Thoracic aorta (tissue), 2 donors: ENCODE measurements at places on chromosomes 4 and X. TPM values are rescaled to one million over a fixed set of nuclear protein-coding genes. Genes with fewer than 3 reads are reported as not detected.

- no peak overlapping the region for H3K27ac ChIP-seq
- no peaks in the 10 kb centered on the region for H3K4me1 ChIP-seq
- H3K27me3 ChIP-seq = no peaks in the 10 kb centered on the region
- H3K36me3 ChIP-seq = no peaks in the 10 kb centered on the region
- H3K4me3 ChIP-seq = no peak overlapping the region
Measured at GRCh38 chr4:166312166-166312565, 439.1 kb downstream of the TLL1 start.

DNA sequence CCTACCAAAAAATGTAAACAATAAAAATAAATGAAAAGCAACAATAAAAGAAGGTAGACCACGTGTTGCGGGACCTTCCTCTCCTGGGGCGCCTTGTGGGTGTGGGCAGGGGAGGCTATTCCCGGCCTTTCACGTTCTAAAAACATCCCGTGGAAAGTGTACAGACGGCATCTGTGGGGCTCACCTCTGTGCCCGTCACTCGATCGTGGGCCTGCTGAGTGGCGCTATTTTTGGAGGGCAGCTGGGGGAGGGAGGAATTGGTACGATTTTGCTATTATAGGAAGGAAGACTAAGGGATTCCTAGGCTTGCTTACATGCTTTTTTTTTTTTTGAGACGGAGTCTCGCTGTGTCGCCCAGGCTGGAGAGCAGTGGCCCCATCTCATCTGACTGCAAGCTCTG is 13.6 kb upstream of the PPP2R3B start:
- H3K27ac ChIP-seq = no peak overlapping the region
- H3K4me3 ChIP-seq = no peak overlapping the region
- H3K4me1 ChIP-seq = no peaks in the 10 kb centered on the region
- no peaks in the 10 kb centered on the region for H3K27me3 ChIP-seq
- no peak for DNase-seq

DNA sequence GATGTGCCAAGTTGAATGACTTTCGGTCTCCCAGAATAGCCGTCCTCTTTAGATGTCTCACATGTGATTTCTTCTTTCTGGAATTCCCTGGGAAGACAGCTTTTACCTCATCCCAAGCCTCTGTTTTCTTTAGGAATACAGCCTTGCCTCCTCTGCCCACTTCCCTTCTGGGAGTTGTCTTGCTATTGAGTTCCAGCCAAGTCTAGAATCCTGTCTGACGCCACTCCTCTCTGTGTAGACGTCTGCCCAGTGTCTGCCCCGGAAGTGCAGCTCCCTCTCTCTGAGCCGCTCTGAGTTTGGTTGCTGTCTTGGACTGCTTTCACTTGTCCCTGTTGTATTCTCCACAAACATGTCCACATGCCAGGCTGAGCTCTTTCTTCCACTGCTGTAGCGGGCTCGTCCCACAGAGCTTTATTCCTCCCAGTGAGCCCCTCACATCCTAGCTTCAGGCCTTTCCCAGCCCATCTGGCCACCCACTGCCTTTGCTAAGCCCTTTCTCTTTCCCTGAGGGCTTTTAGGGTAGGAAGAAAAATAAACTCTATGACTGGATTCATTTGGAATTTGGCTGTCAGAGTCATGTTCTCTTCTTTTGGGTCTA is 9.0 kb upstream of the IGFBP7 start:
- H3K36me3 ChIP-seq = no peaks in the 10 kb centered on the region
- peak overlapping the region; percentile 94 for H3K27ac ChIP-seq
- H3K4me1 ChIP-seq = peaks cover 2% of the 10 kb centered on the region
- no peaks in the 10 kb centered on the region for H3K27me3 ChIP-seq

DNA sequence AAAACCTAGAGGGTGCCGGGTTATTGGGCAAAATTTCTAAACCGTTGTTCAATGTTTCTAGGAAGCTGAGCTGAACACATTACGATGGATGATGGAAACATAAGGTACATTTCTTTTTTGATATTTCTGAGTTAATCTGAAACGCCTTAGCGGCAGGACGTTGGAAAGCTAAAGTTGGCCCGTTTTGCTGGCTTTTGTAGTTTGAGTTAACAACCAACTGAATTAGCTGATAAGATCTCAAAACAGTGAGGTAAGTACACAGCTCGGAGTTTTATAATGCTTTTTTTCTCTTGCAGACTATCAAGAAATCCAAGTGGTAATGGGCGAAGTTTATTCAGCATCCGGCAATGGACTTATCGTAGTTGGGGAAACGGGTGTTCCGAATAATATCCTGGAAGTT is 73.5 kb downstream of the PRSS12 start:
- H3K27me3 ChIP-seq = no peaks in the 10 kb centered on the region
- peak overlapping the region; percentile 85 for H3K4me3 ChIP-seq
- DNase-seq = no peak
- H3K36me3 ChIP-seq = no peaks in the 10 kb centered on the region

DNA sequence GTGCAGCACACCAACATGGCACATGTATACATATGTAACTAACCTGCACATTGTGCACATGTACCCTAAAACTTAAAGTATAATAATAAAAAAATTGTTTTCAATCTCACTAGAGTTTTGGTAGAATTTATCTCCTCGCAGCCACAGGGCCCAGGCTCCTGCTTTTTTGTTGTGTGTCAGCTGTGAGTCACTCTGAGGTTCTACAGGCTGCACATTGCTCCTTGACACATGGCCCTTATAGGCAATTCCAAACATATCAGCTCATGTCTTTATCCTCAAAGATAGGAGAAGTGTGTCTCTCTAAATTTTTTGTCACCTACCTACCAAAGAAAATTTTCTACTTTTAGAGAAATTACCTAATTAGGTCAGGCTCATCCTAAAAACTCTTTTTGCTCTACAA is 252.1 kb upstream of the ADGRL3 start:
- no peaks in the 10 kb centered on the region for H3K36me3 ChIP-seq
- no peaks in the 10 kb centered on the region for H3K4me1 ChIP-seq
- DNase-seq = no peak
- H3K27me3 ChIP-seq = no peaks in the 10 kb centered on the region
- no peak overlapping the region for H3K27ac ChIP-seq

DNA sequence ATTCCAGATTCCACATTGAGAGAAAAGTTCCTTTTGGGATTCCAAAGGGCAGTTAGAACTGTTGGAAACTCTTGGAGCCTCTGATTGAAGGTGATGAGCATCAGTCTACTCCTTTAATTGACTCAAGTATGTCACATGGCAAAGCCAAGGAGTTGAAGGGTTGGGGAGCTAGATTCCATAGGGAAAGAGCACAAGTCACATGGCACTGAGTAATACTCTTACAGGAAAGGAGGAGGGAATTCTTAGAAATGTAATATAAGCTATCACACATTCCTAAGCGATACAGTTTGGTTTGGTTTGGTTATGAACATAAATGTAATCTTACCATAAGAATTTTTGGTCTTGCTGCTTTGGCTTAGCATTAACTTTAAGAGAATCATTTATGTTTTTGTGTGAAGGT is 15.7 kb downstream of the SPCS3 start:
- H3K4me3 ChIP-seq = no peak overlapping the region
- H3K27ac ChIP-seq = no peak overlapping the region
- H3K4me1 ChIP-seq = no peaks in the 10 kb centered on the region
- H3K27me3 ChIP-seq = no peaks in the 10 kb centered on the region

DNA sequence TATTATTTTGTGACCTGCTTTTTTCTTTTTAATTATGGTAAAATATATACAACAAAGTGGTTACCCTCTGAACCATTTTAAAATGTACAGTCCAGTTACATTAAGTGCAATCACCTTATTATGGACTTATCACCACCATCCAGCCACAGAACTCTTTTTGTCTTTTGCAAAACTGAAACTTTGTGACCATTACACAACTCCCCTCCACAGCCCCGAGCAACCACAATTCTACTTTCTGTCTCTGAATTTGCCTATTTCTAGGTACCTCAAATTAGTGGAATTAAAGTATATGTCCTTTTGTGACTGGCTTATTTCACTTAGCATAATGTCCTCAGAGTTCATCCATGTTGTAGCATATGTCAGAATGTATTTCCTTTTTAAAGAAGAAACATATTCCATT is 39.3 kb upstream of the WWC2 start:
- no peaks in the 10 kb centered on the region for H3K36me3 ChIP-seq
- DNase-seq = no peak
- H3K27ac ChIP-seq = no peak overlapping the region
- no peaks in the 10 kb centered on the region for H3K27me3 ChIP-seq

- no peak overlapping the region for H3K27ac ChIP-seq
- H3K4me1 ChIP-seq = no peaks in the 10 kb centered on the region
- no peaks in the 10 kb centered on the region for H3K27me3 ChIP-seq
- no peak overlapping the region for H3K4me3 ChIP-seq
- no peak for DNase-seq
Measured at GRCh38 chr4:71334465-71334882, 4.3 kb upstream of the SLC4A4 start.

DNA sequence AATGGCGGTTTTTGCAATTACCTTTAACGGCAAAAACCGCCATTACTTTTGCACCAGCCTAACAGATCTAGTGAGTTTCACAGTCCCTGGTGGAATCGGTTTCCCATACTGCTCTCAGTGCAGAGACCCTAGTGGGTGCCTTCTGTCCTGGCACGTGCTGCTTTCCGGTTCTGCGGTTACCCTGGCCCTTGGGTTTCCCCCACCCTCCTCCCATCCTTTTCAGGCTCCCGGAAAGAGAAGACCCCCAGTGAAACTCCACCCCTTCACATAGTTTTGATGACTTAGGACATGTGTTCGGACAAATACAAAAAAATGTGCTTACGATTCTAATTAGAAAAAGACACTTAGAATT is 36.9 kb downstream of the NLGN3 start:
- H3K4me3 ChIP-seq = peak overlapping the region; percentile 81
- H3K4me1 ChIP-seq = no peaks in the 10 kb centered on the region
- no peaks in the 10 kb centered on the region for H3K36me3 ChIP-seq
- H3K27me3 ChIP-seq = no peaks in the 10 kb centered on the region
- DNase-seq = no peak
- H3K27ac ChIP-seq = peak overlapping the region; percentile 87

DNA sequence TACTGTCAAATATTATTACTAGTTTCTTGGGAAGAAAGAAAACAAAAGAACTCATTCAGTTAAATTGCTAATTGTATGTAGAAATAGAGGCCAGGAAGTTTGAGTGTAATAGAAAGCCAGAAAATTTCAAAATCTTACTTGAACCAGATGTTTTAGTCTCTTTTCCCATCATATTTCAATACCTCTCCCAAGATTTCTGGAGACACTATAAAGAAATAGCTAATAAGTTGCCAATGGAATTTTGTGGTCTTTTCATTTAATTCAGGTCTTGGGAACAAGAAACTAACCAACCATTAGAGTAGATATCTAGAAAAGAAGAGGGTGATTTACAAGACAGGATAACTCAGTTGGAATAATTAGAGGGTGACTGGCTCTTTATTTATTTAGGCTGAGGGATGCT is 112.2 kb downstream of the AGTR2 start:
- H3K36me3 ChIP-seq = no peaks in the 10 kb centered on the region
- H3K27ac ChIP-seq = no peak overlapping the region
- H3K4me3 ChIP-seq = no peak overlapping the region
- DNase-seq = no peak
- H3K4me1 ChIP-seq = no peaks in the 10 kb centered on the region

DNA sequence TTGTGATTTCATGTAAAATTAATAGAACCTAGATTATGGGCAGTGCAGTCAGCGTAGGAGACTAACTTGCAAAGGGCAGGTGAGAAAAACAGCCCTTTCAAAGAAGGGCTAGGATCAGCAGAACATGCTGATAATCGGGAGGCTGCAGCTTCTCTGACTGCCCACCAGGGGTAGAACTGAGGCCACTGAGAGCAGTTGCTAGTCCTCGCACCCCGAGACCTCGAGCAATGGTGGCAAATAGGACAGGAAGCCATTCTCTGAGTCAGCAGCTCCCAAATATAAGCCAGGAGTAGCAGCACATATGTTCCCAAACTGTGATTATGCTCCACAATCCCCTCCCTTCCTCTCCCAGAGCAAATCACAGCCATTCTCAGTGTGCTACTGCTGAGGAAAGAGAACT is 186.5 kb downstream of the MSL3 start:
- no peak overlapping the region for H3K4me3 ChIP-seq
- no peak for DNase-seq
- H3K27me3 ChIP-seq = no peaks in the 10 kb centered on the region
- no peaks in the 10 kb centered on the region for H3K36me3 ChIP-seq

DNA sequence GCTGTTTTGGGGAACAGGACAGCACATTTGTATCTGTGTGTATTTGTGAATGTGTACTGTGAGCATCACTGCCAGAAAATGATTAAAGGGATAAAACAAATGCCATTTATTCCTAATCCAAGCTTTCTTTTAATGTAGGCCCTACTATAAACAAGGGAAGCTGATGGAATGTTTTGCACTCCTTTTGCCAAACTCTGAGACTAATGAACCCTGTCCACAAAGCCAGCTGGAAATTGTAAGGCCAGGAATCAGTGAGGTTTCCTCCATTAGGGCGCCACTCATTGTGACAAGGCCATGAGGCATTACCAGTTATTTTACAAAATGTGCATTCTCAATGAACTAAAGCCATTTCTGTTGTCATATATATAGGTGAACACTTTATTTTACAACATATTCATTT is 163.0 kb upstream of the NAP1L5 start:
- H3K4me1 ChIP-seq = no peaks in the 10 kb centered on the region
- no peak for DNase-seq
- no peaks in the 10 kb centered on the region for H3K27me3 ChIP-seq
- no peak overlapping the region for H3K27ac ChIP-seq
- no peak overlapping the region for H3K4me3 ChIP-seq

- peaks cover 8% of the 10 kb centered on the region for H3K4me1 ChIP-seq
- DNase-seq = no peak
- H3K27me3 ChIP-seq = no peaks in the 10 kb centered on the region
- H3K27ac ChIP-seq = peak within 1 kb of the TSS; percentile 57
Measured at GRCh38 chrX:48508400-48509244, at the start of gene PORCN. TSS of gene PORCN (plus strand) at chrX:48508992. CDS start at chrX:48509821, 829 bp downstream.

GRCh38 chrX:99719140-99719539 is 690.9 kb downstream of the PCDH19 start:
- H3K27me3 ChIP-seq = no peaks in the 10 kb centered on the region
- no peak overlapping the region for H3K4me3 ChIP-seq
- H3K36me3 ChIP-seq = no peaks in the 10 kb centered on the region
- DNase-seq = no peak

DNA sequence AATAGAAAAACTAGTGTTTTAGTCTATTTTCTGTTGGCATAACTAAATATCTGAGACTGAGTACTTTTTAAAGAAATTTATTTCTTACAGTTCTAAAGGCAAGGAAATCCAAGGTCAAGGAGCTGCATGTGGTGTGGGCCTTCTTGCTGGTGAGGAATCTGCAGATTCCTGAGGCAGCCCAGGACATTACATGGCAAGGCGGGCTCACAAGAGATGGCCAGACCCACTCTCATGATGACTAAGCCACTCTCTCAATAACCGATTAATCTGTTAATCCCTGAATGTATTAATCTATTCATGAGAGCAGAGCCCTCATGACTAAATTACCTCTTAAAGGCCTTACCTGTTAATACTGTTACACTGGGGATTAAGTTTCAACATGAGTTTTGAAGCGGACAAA is 340.8 kb downstream of the GRXCR1 start:
- no peak overlapping the region for H3K27ac ChIP-seq
- no peaks in the 10 kb centered on the region for H3K36me3 ChIP-seq
- H3K4me1 ChIP-seq = no peaks in the 10 kb centered on the region
- no peak for DNase-seq
- no peaks in the 10 kb centered on the region for H3K27me3 ChIP-seq

- H3K27ac ChIP-seq = no peak overlapping the region
- no peaks in the 10 kb centered on the region for H3K27me3 ChIP-seq
- H3K36me3 ChIP-seq = peaks cover 26% of the 10 kb centered on the region
- no peaks in the 10 kb centered on the region for H3K4me1 ChIP-seq
- DNase-seq = no peak
Measured at GRCh38 chr4:184624972-184625554, 24.2 kb downstream of the CASP3 start.

The DNAJB14 gene
- total RNA-seq = 32.6 TPM

The CCDC110 gene
- 6.2 TPM for total RNA-seq

The PPEF2 gene
- total RNA-seq = not detected

The PAGE2 gene
- total RNA-seq = not detected

The MEPE gene
- total RNA-seq = not detected
